Femur (tissue), 1 donor: ENCODE measurements at places on chromosomes 11 and 22.
A peak's percentile ranks its signal among the peaks of the same experiment; 100 is the strongest.

GRCh38 chr11:7892059-7892699, 38.9 kb downstream of the OR10A6 start:
- no peak for DNase-seq

- peak; percentile 62 for DNase-seq
Measured at GRCh38 chr11:47607380-47607779, 13.2 kb upstream of the C1QTNF4 start.

DNA sequence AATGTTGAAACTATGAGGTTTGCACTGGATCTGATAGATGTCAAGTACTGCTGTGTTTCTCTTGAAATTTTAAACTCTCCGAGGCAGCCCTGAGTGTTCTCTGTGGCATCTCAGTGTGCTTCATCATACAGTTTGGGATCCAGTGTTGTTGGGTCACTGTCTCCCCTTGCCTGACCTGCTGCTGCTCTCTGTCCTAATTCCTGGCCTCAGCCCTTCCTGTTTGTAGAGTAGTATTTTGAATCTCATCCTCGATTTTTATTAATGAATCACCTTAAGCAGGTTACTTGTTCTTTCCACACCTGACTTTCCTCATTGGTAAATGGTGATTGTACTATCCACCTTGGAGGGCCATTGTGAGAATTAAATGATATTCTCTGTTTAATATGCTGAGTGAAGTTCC, 70.7 kb upstream of the PAX6 start:
- no peak for DNase-seq

DNA sequence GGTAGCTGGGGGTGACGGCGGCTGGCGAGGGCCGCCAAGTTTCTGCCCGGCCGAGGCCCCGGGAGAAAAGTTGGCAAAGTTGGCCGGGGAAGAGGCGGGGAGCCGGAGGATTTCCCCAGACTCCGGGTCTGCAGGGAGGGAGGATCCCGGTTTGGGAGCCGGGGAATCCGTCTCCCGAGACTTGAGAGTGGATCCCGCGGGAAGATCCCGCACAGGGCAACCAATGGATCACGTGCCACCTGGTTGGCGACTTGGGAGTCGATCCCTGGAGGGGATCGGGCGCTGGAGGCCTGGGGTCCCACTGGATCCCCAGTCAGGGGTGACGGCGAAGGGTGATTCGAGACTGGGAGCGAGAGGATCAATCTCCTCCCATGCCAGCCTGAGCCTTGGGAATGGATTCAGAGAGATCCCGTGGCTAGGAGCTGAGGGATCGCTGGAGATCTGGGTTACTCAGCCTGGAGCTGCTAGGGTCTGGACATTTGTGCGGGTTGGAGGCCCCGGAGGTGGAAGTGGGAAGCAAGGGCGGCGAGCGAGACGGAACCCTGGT, 394 bp downstream of the KIAA1671 start:
- DNase-seq = no peak

GRCh38 chr11:767238-767637, 10.0 kb downstream of the GATD1 start:
- no peak for DNase-seq

GRCh38 chr22:40567626-40568328, 68.7 kb downstream of the MRTFA start:
- DNase-seq = no peak

GRCh38 chr11:6567371-6567745, 36.1 kb downstream of the RRP8 start:
- DNase-seq = no peak

DNA sequence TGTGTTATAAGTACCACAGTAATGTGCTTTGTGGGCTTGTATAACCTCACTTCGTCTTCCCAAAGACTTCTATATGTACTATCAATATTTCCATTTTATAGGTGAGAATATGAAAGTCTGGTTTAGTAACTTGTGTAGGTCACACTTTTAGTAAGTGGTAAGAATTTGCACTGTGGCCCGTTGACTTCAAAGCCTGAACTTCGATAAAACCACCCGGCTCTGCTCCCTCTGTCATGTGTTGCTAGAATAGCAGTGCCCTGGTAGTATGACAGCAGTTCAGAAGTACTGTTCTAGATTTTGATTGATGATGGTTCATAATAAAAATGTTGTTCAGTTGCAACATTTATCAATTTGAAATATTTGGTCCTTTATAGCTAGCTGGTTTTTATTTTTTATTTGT, 110.2 kb upstream of the SORL1-AS1 start:
- no peak for DNase-seq

DNA sequence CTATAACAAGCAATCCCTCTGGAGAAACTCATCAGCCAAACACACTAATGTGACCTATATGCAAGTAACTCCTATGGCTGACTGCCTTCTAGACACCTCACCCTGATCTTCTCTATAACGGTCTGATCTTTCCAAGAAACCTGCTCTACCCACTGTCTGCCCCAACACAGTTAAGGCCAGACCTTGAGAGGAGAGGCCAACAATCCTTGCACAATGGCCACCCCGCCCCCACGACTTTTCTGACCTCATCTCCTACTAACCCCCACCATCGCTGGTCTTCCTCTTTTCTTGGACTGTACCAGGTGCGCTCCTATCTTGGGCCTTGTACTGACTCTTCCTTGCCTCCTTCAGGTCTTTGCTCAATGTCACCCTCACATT, 12.5 kb downstream of the HIRA start:
- DNase-seq = peak; percentile 38

DNA sequence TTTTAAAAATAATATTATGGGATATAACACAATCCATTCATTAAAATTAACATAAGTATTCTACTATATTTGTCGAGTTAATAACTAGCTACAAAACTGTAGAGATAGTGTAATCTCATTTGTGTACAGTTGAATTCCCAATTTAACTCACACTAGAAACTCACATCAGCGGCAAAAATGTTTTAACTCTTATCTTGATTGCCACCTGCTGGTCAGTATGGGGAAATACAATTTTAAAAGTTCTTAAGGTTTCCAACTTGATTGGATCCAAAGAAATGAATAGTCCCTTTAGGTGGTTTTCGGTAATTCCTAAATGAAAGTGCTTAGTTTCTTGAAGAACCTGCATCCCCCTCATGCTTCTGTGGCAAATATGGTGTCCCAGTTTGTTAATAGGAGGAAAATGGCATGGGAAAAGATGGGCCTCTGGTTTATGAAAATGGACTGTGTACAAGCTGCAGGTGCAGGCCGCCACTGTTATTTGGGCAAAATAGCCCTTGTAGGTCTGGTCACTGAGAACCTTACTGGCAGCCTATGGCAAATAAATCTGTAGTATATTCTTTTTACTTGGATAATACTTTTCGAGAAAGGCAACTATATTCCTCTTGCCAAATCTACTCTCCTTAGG, 33.7 kb upstream of the SLC17A6 start:
- no peak for DNase-seq

DNA sequence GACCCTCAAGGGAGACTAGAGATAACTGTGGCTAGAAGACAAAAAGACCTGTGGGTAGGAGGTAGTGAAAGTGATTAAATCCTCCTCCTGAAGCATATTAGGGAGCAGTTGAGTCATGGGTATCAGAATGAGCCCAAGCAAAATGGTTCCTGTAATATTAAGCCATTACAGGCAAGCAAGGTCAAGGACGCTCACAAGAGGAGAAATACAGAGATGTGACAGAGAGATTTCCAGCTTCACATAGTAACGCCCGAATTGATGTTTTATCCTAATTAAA, 77.7 kb downstream of the FAM76B start:
- DNase-seq = no peak

DNA sequence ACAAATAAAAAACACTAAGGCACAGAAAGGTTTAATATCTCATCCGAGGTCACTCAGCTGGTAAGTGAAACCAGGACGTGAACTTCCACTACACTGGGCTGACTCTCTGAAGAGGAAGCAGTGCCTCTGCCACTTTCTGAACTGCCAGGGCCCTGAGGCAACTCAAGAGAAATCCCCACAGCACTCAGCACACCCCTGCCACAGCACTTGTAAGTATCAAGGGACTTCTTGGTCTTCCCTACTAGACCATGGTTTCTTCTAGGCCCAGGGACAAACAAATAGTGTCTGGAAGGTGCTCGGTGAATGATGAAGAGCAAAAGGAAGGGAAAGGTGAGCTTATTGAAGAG, 49.7 kb downstream of the RPL27A start:
- no peak for DNase-seq

GRCh38 chr22:38861170-38861876, 10.7 kb downstream of the CBX6 start:
- DNase-seq = no peak

- no peak for DNase-seq
Measured at GRCh38 chr11:43145653-43146052, 166.1 kb upstream of the API5 start.

- DNase-seq = peak; percentile 33
Measured at GRCh38 chr11:123479048-123479837, 49.2 kb downstream of the GRAMD1B start.

- no peak for DNase-seq
Measured at GRCh38 chr11:127059750-127060149, 59.2 kb upstream of the KIRREL3 start.

DNA sequence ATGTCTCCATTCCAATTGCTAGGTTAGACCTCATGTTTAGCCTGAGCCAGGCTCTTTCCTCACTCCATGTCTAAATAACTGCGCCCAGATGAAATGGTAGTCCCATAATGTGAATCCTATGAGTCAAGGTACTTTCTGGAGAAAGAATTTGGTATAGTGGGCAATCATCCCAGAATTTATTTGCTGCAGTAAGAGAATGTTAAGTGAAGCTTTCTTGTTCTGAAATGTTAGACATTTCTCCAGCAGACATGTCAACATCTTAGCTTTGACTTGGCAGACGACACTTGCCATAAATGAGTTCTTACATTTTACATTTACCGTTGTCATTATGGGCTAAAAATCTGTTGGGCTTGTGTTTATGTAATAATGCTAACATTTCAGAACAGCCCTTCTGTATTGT, 165.2 kb downstream of the PGR start:
- DNase-seq = no peak

- no peak for DNase-seq
Measured at GRCh38 chr11:60878245-60879101, 11.1 kb downstream of the ZP1 start.

GRCh38 chr11:58796333-58796732, 48.2 kb downstream of the GLYATL2 start:
- no peak for DNase-seq

- no peak for DNase-seq
Measured at GRCh38 chr11:19878520-19878919, 165.9 kb downstream of the NAV2 start.

GRCh38 chr11:124219126-124219525, 21.8 kb upstream of the OR8G1 start:
- DNase-seq = no peak

DNA sequence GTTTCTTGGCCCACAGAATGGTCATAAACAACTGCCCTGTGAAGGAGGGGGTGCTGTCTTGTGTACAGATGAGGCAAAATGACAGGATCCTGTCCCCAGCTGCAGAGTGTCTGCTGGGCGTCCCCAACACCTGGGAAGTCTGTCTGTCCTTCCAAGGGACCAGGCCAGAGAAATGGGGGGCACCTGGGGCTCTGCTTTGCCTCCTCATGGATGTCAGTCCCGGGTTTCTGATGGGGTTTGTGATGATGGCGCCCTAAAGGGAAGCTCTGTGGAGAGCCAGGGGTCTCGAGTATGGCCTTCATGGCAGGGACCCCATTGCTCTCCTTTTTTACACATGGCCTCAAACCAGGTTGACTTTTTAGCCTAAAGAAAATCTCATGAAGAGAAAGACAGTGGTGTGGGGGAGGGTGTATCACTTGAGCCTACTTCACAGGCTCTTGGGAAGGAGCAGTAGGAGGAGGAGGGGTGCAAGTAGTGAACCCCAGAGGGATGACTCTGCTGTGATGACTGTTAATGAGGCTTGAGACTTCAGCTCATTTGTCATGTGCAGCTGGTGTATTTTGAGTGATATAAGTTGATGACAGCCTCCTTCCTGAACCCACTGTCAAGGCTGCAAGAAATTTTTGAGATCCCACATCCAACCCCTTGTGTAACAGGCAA, 40.6 kb upstream of the TUB start:
- no peak for DNase-seq

DNA sequence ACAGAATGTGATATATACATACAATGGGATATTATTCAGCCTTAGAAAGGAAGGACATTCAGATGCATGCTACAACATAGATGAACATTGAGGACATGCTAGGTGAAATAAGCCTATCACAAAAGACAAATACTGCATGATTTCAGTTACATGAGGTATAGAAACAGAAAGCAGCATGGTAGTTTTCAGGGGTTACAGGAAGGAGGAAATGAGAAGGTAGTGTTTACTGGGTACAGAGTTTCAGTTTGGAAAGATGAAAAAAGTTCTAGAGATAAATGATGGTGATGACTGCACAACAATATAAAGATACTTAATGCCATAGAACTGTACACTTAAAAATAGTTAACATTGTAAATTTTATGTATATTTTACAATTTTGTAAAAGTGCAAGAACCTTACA, 266.7 kb upstream of the C11orf87 start:
- no peak for DNase-seq

DNA sequence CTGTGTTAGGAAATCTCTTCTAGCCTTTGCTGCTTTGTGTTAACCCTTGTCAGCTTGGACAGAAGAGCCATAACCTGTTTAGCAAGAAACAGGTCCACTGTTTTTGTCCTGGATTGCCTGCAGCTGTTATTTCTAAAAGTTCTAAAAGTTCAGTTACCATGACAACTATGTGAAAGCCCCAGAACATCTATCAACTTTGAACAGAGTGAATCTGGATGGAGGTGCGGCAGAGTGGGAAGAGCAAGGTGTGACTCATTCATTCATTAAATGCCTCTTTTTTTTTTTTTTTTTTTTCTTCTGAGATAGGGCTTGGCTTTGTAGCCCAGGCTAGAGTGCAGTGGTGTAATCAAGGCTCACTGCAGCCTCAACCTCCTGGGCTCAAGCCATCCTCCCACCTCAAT, 50.5 kb downstream of the RBX1 start:
- no peak for DNase-seq

DNA sequence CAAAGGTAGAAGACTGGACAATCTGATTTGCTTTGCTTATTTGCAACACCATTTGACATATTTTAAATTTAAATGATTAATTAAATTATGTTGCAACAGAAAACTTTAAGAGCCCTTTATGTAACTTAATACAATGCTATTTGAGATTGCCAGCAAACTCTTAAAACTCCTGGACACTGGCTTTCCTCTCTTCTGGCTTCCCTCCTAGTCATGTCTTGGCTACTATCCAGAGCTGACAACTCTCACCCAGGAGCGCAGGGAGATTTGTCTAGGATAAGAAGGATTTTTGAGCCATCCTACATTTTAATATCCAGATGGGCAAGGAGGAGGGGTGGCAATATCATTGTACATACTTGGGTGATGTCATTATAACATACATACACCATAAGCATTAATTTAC, 134.3 kb downstream of the ELP4 start:
- no peak for DNase-seq

GRCh38 chr22:17384612-17385330, 15.5 kb downstream of the CECR2 start:
- DNase-seq = no peak

- DNase-seq = no peak
Measured at GRCh38 chr11:121099885-121100284, 1.2 kb upstream of the TECTA start.

GRCh38 chr22:19446603-19447329, 745 bp downstream of the C22orf39 start:
- peak; percentile 32 for DNase-seq
